ENCODE measurements at places on chromosomes 3 and 15.

DNA sequence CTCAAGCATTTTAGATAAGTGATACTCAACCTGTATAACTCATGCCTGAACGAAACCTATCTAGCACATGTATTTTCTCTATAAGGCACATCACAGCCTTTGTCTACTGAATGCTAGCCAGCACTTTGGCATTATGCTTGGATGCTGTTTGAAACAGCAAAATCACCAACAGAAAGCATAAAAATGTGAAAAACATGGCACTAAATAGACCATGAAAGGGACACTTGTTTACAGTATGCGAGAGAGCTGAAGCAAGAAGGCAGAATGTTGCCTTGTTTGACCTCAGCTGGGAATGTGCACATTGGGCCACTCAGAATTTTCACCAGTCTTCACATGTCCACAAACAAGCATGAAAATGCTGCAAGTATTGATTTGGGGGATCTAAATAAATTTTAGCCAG is 59.5 kb downstream of the MINDY2 start:
- no peak for DNase-seq

GRCh38 chr15:97598353-97598798 is 362.1 kb upstream of the ARRDC4 start:
- no peak for DNase-seq

GRCh38 chr15:92666780-92667179 is 11.2 kb upstream of the FAM174B start:
- DNase-seq: no peak

DNA sequence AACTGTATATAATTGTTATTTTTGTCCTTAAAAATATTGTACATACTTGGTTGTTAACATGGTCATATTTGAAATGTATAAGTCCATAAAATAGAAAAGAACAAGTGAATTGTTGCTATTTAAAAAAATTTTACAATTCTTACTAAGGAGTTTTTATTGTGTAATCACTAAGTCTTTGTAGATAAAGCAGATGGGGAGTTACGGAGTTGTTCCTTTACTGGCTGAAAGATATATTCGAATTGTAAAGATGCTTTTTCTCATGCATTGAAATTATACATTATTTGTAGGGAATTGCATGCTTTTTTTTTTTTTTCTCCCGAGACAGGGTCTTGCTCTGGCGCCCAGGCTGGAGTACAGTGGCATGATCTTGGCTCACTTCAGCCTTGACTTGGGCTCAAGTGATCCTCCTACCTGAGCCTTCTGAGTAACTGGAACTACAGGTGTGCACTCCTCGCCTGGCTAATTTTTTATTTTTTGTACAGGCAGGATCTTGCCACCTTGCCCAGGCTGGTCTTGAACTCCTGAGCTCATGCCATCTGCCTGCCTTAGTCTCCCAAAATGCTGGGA is 10.7 kb downstream of the NFKBIZ start:
- no peak for DNase-seq

GRCh38 chr3:187694801-187695200 is 7.6 kb downstream of the RTP2 start:
- DNase-seq: peak; percentile 36

- DNase-seq: no peak
These were observed 635 bp downstream of the CD276 start for GRCh38 chr15:73684581-73685455.

DNA sequence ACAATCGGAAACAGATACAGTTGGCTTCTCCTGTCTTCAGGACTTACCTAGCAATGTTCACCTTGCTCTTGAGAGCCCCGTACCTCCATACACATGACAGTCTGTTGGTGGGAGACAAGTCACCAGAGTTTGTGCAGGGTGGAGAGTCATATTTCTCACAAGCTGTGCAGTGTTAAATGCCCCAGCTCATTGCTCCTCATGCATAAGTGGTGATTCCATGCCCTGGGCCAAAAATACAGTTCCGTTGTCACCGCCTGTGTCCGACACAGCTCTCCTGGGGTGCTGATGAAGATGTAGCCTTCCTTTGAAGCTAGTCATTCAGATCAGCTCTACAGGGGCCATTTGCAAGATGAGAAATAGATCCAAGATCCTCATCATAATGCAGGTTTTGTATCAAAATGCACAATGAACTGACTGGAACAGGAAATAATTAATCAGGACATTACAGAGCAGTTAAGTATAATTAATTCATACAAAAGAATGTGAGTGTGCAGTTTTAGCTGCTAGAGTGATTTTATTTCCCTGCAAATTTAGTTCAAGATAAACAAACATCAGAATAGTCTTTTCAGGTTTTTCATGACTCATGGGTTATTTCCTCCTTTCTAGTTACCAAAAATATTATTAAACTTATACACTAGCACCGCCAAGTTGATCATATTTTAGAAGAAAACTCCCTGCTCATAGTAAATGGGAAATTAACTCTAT is 66.5 kb downstream of the CD47 start:
- no peak for DNase-seq

DNA sequence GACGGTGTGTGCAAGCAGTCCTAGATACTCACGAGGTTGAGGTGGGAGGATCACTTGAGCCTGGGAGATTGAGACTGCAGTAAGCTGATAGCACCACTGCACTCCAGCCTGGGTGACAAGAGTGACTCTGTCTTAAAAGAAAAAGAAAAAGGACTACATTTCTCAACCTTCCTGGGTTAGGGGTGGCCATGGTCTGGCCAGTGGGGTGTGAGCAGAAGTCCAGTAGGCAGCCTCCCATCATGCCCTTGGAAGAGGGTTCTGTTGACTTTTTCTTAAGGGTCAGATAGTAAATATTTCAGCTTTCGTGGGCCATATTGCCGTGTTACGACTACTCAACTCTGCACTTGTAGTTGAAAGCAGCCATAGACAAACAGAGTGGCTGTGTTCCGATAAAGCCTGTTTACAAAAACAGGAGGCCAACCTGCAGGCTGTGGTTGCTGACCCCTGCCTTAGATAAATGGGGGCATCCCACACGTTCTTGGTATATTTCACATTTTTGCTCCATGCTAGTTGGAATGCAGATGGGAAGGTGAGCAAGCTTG is 31.0 kb upstream of the PDE8A start:
- DNase-seq: no peak

- DNase-seq: no peak
These were observed 80.7 kb downstream of the ZNF148 start for GRCh38 chr3:125294411-125294810.

DNA sequence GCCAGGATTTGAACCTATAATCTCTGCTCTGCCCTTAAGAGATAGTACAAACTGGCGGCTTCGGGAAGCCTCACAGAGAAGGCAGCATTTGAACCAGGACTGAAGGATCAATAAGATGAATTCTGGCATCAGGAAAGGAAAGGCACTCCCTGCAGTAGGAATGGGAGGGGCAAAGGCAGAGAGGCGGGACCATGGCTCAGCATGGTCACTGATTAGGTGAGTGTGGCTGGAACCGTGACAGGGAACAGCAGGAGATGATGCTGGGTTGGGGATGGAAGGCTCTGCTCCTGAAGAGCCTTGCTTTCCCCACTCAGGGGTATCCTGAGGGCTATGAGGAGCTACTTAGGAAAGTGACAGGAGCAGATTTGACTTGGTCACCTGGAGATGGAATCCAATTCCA is 158.5 kb downstream of the FEZF2 start:
- DNase-seq: no peak

DNA sequence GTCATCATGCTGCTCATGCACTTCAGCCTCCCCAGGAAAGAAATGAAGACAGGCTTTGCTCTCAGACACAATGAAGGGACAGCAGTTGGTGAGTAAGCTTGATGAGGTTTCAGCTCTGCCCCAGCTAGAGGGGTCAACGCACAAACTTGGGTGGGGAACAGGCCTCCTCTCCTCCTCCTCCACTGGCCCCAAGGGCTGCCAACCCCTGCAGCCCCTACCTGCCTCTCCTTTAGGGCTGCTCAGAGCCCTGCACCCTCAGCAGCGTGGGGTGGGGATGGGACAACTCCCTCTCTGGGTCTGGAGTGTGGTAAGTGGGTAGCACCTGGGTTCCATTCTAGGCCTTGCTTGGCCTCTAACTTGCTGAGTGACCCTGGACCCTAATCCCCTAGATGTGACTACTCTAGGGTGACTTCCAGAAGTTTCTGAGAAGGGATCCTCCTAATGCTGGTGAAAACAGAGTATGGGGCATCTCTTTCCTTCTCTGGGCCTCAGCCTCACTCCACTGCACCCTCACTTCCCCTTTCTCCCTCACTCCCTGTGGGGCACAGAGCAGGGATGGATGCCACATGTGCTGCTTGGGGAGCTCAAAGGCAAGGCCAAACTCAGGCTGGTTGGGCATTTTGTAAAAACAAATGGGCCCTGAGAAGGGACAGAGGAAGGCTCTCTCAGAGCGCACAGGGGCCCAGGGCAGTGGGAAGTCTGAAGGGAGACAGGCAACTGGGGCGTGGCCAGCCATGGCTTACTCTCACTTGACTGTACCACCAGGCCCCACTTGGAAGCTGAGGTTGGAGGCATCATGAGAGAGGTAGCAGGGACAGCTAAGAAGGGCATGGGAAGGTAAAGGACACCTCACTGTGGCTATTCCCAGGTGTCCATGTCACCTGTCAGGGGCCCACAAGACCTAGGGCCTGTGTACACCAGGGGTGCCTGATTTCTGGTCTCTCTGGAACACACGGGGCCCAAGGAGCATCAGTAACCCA is 64.0 kb downstream of the SYNM start:
- no peak for DNase-seq

DNA sequence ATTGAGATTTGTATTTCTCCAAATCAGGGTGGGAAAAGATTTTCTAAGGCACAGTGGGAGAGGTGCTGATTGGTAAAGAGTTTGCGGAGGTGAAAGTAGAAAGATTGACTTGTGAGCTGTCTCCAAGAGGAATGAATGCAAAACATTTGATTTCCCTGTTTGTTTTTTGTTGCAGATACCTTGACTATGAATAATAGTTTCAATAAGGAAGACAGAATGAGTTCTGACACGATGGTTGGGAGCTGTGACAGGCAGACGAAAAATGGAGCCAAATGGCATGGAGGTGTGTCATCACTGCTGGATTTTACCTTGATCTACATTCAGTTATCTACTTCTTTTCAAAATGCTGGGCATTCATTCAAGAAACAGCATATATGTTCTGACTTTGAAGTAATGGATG is 145.1 kb downstream of the NFKBIZ start:
- DNase-seq: no peak

GRCh38 chr3:64224826-64225610 is at the start of gene PRICKLE2:
Gene PRICKLE2 (minus strand): TSS chr3:64225466. CDS start chr3:64198927, 26,539 bp downstream.
- peak; percentile 71 for DNase-seq

GRCh38 chr3:50340448-50341329 is at the start of gene RASSF1:
Gene RASSF1 (minus strand): TSS chr3:50340836. CDS start chr3:50340805, 31 bp downstream.
- DNase-seq: no peak

DNA sequence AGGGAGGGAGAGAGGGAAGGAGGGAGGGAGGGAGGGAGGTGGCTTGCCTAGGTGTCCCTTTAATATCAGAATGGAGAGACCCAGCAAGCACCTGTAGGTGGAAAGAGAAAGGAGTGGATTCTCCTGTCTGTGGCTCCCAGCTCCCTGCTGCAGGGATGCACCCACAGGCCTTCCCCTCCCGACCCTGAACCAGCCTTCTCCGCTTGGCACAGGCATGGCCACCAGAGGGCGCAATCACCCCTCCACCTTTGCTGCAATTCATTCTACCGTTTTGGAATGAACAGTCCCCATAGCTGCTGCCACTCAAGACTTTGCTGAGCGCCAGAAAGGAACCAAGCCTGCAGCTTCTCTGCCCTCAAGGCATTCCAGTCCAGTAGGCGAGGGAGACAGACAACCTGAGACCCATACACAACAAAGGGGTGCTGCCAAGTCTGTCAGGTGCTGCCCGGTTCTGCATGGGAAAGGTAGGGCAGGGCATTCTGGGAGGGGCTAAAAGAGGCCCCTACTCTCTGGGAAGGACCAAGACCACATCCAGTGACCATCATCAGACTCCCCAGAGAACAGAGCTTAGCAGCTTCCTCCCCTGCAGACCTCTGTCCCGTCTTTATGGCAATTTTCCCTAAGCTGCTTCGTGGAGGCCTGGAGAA is 4.9 kb downstream of the TLR9 start:
- DNase-seq: no peak

- DNase-seq: no peak
These were observed 526.5 kb upstream of the PROK2 start for GRCh38 chr3:72311425-72311824.

DNA sequence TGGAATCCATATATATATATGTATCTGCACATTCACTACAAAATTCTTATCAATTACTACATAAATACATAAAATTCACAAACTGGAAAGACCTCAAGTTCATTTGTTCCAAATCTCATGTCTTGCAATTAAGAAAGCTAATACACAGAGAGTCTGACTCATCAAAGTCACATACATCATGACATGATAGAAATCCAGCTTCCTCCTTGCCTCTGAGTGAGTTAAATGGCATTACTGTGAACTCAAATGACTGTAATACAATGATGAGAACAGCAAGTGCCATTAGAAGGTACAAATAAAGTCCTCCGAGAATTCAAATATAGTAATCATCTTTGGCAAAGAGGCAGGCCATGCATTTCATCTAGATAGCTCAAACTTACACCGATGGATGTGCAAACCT is 55.1 kb upstream of the AGTR1 start:
- DNase-seq: no peak

- DNase-seq: no peak
These were observed 183.8 kb downstream of the THRB start for GRCh38 chr3:24310887-24311286.

All from non-pigmented ciliary epithelial cell (primary cell).